ENCODE measurements at places on chromosomes 11 and 22.

- DNase-seq, result no peak
Measured at GRCh38 chr11:65915101-65915820, 3.6 kb downstream of the C11orf68 start.

- no peak for DNase-seq
Measured at GRCh38 chr11:18392434-18393321, 1.7 kb upstream of the LDHA start.

DNA sequence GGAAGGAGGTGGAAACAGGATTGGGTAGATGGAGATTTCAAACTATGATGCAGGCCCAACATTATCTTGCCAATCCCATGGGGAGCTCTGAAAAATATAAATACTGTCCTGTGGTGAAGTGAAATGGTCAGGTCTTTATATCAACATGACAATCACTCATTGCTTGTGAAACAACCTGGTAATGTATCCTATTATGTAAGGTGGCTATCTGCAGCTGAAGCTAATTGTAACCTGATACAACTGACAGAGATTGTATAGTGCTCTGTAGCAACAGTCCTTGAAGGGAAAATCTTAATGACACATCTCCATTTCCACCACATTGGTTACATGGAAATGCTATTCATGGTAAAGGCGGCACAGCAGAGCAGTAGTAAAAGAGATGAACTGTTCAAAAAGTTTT lies 20.7 kb upstream of the CHORDC1 start:
- no peak for DNase-seq

- no peak for DNase-seq
Measured at GRCh38 chr11:44351898-44352498, 42.1 kb upstream of the ALX4 start.

DNA sequence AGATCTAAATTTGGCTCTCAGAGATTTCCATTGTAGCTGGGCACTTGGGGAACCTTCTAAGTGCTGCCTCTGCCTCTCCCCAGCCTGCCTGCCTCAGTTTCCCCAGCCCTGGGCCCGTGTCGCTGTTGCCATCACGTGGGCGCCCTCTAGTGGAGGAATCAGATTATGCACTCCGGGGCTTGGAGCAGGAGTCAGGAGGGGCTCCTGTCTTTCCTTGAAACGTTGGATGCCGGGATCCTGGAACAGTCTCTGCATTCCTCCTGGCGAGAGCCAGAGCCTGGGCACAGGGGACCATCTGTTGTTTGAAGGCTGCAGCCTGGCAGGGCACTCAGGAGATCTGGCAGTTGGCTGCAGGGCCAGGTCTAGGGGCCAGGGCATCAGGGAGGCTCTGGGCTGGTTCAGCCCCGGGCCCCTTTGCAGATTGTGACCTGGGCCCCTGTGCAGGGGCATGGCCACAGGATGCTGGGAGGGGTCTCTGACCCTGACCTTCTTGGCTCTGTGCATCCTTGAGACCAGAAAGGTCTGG lies 71.6 kb downstream of the LRP5 start:
- DNase-seq, result no peak

- DNase-seq, result no peak
Measured at GRCh38 chr11:59954219-59954847, 9.5 kb upstream of the OOSP4A start.

All from cortex of kidney (tissue), 1 donor.